ENCODE measurements at places on chromosomes 2 and 18.

DNA sequence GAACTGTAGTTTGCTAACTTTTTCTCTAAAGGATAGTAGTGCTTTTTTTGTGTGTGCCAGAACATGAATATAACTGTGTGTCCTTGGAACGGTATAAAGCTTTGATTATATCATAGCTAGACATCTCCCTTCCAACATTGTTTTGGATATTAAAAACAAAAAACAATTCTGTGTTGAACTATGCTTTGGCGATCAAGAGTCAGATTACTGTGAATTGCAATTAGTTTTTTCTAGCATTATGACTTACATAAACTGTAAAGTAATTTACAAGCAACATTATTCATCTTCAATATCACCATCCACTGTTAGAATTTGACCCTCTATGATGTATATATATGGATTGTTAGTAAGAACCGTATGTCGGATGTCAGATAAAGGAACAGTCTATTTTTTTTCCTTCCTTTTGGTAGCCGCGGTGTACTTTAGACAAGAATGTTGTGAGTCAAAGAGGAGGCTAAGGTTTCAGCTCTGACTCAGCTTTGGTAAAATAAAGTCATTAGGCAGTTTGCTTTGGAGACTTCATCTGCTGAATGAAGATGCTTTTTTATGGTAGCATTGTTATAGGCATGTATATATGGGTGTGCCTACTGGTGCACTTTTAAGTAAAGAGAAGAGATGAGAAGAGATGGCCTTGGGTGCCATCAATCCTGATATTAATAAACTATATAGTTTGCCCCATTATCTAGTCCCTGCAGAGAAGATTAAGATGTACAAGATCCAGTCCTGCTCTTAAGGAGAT, 76.4 kb downstream of the LTBP1 start:
- DNase-seq, result no peak

DNA sequence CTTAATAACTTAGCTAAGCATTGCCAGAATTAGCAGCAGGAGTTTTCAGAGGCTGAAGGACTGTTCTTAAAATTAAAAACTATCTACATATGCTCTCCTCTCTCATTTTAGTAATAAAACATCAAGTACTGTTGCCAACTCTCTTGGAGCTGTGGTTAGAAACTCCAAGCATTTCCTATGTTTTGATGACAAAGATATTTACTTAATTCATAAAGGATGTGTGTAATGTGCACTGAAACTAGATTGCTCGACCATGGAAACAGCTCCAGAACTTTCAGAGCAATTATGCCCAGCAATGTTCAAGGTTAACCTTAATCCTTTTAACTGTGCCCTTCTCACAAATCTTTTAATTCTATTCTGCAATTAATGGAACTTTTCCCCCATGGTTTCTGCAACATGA, 8.4 kb downstream of the GRP start:
- DNase-seq, result no peak

DNA sequence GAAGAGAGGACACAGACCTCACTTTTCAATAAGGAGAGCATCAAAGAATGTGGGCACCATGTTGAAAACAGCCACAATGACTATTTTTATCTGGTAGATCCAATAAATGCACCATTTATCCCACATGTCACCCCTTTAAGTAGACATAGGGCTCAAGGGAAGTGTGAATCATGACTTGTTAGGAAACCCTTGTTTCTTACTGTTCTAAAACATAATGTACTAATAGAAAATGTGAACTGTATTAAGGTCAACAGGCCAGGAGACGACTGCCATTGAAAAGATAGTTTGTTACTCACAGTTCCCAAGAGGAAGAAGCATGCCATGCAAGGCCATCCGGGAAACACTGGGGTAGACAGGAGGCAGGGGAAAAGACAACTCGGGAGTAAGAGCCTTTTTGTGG, 137.7 kb downstream of the EN1 start:
- no peak for DNase-seq

GRCh38 chr2:1915196-1915595, 170.9 kb upstream of the PXDN start:
- DNase-seq, result no peak

DNA sequence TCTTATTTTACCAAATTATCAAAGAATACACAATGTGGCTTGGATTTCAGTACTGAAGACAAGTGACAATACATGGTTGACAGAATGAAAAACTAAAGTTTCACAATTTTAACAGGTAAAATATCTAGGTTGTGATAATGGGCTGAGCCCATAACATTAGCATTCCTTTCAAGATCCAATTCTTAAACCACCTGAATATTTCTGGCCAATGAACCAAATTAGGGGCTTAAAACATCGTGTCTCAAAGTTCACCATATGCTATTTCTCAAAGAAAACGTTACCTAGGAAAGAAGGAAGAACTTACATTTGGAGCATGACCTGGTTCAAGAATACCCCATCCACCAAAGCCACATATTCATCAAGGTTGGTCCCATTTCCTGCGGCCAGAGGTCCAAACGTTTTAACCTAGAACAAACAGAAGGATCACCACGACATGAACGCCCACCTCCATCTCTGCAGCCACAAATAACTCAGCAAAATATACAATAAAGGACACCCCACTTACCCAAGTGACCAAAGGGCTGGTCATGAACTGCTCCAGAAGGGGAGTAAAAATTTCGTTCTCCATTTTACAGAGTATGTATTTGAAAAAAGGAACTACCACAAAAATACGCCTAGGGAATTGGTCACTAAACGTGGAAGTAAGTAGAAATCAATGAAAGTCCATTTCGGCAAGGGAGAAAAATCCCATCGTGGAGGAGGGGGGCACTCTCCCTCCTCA, 984 bp downstream of the CCDC88A start:
- no peak for DNase-seq
